ENCODE measurements at places on chromosomes 4 and X.
A peak's percentile ranks its signal among the peaks of the same experiment; 100 is the strongest.

GRCh38 chrX:81378560-81378959, 176.7 kb downstream of the SH3BGRL start:
- no peak for DNase-seq

- DNase-seq, result no peak
Observed at GRCh38 chr4:132691668-132692067, 457.4 kb upstream of the PCDH10 start.

- DNase-seq, result no peak
Observed at GRCh38 chrX:53262918-53263394, 18.4 kb downstream of the IQSEC2 start.

- DNase-seq, result no peak
Observed at GRCh38 chr4:122503214-122503613, 46.7 kb upstream of the IL2 start.

DNA sequence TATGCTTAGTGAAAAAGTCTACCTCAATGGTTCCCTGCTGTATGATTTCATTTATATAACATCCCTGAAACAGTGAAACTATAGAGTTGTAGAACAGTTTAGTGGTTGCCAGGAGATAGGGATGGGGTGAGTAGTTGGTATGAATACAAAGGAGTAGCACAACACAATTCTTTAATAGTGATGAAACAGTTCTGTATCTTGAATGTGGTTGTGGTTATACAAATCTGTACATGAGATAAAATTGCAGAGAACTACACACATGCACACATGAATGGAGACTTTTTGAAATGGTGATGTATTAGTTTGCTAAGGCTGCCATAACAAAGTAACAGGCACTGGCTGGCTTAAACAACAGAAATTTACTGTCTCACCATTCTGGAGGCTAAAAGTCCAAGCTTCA, 677.1 kb downstream of the ADGRL3 start:
- no peak for DNase-seq

DNA sequence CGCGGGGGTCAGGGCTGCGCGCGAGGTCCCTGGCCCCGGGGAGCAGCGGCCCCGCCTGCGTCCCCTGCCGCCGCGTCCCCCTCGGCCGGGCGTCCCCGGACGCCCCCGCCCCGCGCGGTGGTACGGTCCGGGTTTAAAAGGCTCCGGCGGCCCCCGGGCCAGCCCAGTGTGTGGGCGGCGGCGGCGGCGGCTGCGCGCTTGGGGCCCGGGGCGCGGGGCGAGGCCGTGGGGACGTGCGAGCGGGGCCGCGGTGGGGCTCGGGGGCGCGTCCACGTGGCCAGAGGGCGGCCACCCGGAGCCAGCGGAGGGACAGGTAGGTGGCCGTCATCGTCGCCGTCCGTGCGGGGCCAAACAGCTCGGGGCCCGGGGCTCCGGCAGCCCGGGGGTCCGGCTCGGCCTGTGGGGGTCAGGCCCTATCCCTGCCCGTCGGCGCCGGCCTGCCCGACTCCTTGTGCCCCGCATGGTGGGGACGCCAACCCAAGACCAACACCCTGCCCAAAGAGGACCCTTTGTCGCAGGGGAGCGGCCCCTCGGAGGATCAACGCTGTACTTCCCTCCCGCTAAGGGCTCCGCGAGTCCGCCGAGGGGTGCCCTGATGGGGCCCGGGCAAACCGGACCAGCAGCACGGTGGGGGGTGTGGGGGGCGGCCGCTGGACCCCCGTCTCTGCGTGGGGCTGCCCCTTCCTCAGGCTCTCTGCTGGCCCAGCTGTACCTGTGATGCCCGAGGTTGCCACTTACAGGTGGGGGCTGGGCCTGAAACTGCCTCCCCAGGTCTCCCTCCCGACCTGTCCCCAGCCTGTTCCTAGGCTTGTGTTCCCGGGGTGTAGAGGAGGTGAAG, at the start of gene PLXNA3:
Gene PLXNA3 (plus strand): TSS at position 166 of the 838 bp plus-strand sequence. CDS start 1,903 bp downstream, outside the sequence.
- DNase-seq, result peak; percentile 55

GRCh38 chr4:7394681-7395451, 39.9 kb downstream of the PSAPL1 start:
- DNase-seq, result no peak

DNA sequence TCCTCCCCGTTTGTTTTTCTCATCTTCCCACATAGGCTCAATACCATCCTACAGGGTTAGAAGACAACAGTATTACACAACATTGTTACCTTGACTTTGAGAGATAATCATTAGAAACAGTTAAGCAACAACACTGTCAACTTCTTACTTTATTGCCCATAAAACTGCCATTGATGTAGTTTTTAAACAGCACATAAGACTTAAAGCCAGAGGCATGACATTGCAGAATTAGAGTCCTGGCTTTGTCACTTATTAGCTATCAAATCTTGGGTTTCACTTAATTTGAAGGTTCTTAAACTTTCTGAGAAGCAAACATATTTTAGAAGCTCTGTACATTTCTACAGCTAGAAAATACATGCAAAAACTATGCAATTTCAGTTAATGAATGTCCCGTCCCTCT, 41.8 kb downstream of the EIF4E start:
- no peak for DNase-seq

DNA sequence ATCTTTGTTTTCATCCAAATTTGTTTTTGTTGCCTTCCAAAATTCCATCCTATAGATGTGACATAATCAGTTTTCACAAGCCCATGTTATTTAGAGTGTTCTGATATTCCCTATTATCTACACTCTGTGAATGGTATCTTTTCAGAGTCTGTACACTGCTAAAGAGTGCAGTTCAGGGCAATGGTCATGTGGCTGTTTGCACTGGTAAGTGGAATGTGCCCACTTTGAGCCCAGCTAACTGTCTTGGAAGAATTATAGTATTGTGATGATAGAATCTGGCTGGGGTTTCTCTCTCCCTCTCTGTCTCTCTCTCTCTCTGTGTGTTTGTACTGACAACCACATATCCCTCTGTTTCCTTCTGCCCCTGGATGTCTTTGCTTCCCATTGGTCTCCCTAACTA, 37.4 kb upstream of the BEX4 start:
- no peak for DNase-seq

DNA sequence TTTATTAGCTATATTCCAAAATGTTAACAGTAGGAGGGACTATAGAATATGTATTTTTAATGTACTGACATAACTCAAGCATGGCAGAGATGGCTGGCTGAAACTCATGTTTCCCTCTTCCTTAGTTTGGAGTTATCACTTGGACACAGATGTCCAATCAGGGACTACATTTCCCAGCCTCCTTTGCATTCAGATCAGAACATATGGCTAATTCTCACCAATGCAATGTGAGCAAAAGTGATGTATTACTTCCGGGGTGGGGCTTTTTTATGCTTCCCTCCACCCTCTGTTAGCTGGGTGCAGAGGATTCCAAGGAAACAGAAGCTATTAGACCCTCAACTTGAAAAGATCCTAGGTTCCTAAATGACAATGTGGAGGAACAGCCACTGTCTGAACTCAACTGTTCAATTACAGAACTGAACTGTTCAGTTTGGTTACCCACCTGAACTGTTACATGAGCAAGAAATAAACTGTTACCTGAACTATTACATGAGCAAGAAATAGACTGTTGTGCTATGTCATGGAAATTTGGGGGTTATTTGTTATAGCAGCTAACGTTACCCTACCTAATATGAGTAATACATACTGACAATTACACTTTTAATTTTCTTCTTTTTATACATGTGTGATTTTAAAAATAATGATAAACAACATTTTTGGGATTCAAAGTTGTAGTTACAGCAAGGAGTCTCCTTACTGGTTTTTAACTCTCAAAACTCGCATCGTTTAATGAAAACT, 29.6 kb upstream of the ERVMER34-1 start:
- no peak for DNase-seq

DNA sequence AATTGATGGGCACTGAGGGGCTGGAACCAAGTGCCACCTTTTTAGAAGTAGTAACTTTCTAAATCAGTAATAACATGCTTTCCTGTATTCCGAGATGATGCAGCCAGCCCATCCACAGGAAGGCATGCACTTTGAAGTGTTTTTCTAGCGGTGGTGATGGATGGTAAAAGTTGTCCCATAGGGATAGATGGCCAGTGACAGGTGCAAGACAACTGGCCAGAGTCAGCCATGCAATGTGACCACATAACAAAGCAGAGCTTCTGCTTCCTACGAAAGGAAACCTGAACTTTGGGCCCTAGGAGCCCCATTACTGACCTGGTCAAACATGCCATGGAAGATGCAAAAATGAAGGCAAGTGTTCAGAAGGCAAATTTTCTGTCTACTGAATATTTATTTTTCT, 72.3 kb downstream of the NR3C2 start:
- no peak for DNase-seq

GRCh38 chrX:137194164-137194563, 160.4 kb upstream of the GPR101 start:
- no peak for DNase-seq

GRCh38 chr4:2515830-2516550, 20.5 kb upstream of the FAM193A start:
- DNase-seq, result no peak

DNA sequence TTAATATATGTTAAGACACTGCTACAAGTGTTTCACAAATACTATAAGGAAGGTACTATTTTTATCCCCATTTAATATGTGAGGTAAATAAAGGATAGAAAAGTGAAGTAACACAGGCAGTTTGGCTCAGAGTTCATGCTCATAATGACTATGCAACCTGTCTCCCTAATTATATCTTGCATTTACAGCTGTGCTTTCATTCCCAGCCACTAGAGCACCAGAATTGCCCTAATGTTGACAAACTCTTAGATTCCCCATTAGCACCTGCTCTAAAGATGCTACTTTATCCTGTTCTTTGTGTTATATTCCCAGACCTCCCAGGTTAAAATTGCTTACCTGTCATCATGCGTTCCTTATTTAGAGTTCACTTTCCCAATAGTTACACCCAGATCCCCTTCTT, 833.6 kb downstream of the CCSER1 start:
- DNase-seq, result no peak

- no peak for DNase-seq
Observed at GRCh38 chrX:79336869-79337815, 30.0 kb downstream of the ITM2A start.

DNA sequence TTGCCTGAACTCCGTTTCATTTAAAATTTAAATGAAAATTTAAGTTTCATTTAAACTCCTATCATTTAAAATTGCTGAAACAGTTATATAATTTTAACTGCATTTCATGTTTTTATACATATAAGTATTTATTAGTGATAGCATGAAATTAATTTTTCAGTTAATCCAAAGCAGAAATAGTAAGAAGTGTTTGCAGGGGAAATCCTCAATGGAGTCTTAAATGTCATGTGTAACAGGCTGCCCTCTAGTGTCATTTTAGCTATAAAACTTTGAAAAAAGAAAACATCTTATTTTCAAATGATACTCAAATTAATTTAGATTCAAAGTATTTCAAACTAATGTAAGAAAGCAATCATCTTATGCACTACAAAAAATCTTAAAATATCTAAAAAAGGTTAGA, 27.2 kb downstream of the TAPT1 start:
- no peak for DNase-seq

DNA sequence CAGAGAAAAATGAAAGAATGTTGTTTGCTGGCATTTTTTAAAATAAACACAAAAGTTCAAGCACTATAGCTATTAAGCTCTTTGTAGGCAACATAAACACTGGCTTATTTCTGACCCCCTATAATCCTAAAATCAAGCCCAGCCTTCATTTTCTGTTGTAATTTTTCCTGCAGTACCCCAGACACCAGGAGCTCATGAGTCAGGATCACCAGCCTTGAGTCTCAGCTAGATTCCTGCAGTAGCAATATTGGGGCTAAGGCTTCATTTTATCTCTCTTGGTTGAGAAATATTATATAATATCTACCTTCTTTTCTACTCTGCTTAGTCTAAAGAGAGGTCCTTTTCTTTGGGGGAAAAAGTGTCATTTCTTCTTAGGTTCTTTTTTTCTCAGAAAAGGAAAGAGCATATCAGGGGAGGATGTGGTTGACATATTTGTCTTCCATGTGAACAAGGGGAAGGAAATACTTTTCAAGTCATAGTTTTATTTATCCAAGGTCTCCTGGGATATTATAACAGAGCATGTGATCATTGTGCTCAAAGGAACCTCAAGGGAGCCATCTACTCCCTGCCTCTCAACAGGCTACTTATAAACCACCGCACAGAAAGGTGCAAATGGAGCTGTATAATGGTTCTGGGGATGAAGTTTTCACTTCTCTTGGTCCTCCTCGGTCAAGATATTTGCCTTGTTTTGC, 678.3 kb upstream of the NR3C2 start:
- DNase-seq, result no peak

DNA sequence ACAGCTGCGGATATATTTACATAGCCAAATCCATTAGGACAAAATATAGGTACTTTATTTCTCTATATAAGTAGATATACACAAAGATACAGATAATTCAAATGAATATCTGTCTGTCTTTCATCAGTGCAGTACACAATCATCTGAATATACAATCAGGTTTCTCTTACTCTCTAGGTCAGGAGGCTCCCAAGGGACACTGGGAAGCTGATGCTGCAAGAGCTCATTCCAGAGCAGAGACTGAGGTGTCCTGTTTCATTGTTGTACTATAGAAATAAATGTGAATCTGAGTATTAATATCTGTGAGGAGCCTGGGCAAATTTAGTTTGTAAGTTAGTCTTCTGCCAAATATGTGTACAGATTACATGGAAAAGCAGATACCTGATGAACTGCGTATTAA, 4.2 kb downstream of the TLL1 start:
- no peak for DNase-seq

GRCh38 chr4:113811359-113811758, 49.8 kb upstream of the CAMK2D start:
- no peak for DNase-seq

GRCh38 chr4:76028350-76028765, 5.1 kb upstream of the CXCL10 start:
- DNase-seq, result no peak

DNA sequence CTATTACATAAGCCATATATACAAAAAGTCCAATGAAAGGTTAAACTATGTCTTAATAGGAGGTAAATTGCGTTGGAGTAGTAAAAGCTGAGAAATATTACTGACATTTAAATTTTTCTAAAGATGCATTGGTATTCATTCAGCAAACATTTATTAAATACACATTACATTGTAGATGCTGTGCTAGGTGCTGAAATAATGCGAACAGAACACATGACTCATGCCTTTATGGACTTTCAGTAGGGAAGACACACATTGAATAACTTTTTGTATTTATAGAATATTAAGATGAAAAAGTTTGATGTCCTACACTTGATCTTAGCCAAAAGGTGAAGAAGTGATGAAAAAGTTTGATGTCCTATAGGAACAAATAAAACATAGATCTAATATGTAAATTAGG, 871.1 kb upstream of the SLIT2 start:
- DNase-seq, result no peak

DNA sequence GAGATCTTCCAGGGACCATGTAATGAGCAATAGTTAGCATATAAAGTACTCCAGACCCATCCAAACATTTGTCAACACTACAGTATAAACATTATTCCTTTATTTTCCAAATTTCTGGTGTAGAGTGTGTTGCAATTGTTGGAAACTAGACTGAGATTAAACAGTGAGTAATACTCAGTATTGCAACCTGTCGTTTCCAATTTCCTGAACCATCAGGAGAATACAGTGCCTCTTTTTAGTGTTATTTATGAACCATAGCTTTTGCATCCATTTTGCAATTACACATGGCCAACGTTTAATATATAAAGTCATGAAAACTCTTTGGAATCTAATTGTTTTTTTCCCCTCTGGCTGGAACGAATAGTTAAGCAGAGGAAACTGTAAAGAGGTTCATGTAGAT, 58.3 kb upstream of the DHRSX start:
- no peak for DNase-seq

- DNase-seq, result no peak
Observed at GRCh38 chrX:153365670-153366069, 31.7 kb downstream of the ZNF275 start.

Measured in stimulated activated CD4-positive, alpha-beta T cell treated with anti-CD3 and anti-CD28 coated beads, Interleukin-1b, Interleukin-23, amount 100 ng/mL, for 4 hours (primary cell).